ENCODE measurements at places on chromosomes 5 and 9.

- H3K4me1 ChIP-seq: no peaks in the 10 kb centered on the region
- no peaks in the 10 kb centered on the region for H3K27me3 ChIP-seq
- H3K4me3 ChIP-seq: no peak overlapping the region
- no peak overlapping the region for H3K27ac ChIP-seq
- H3K36me3 ChIP-seq: no peaks in the 10 kb centered on the region
Observed at GRCh38 chr5:102341681-102342288, 45.7 kb upstream of the SLCO4C1 start.

DNA sequence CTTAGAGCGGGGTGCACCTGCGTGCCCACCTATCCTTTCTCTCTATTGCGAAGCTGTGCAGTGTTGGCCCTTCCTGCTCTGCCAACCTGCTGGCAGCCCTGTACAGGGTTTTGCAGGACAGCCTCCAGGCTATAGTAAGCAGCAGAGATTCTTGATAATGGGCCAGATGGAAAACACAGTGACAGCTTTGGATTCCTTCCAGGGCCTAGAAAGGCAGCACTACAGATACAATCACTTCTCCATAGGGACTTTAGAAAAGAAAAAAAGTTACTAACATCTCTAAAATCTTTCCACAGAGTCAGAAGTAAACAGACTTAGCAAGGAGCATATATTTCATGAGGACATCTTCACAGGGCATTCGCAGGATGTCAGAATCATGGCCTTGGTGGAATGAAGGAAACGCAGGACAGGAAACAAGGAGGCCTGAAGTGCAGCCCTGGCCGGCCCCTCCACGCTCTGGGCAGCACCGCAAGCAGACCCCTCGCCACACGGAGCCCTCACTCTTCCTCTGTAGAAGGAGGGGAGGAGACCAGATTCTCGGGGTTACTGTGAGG is 172.1 kb upstream of the GAS1 start:
- DNase-seq: no peak
- no peaks in the 10 kb centered on the region for H3K36me3 ChIP-seq
- no peak overlapping the region for H3K4me3 ChIP-seq
- H3K4me1 ChIP-seq: no peaks in the 10 kb centered on the region

DNA sequence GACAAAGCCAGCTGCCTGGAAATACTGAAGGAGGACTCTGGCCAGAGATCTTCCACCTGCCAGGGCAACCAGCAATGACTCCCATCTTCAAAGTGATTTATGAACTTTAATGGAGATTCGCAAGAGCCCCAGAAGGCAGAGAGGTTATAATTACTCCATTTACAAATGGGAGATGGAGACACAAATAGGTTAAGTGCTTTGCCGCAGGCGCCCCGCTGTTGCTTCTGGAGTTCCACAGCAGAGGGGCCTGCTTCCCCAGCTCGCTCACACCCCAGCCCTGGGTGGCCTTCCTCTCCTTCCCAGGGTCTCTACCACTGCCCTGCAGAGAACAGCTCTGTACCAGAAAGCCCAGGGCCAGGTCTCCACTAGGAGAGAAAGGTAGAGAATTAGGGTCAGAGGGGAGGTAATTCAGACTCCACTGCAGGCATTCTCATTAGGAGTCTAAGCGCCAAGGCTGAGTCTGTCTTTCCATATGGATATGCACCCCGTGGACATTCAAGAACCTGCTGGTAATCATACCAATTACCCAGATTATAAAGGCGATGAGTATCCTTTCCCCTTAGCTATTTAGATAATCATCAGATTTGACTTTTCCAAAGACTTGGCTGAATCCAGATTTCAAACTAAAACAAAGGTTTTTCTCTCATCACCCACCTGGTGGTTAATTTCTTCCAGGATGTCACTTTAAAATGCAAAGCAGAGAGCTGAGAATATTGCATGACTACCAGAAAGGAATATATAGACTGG is 157.6 kb upstream of the TUT7 start:
- no peak overlapping the region for H3K4me3 ChIP-seq
- peaks cover 27% of the 10 kb centered on the region for H3K4me1 ChIP-seq
- no peaks in the 10 kb centered on the region for H3K27me3 ChIP-seq
- no peak for DNase-seq

DNA sequence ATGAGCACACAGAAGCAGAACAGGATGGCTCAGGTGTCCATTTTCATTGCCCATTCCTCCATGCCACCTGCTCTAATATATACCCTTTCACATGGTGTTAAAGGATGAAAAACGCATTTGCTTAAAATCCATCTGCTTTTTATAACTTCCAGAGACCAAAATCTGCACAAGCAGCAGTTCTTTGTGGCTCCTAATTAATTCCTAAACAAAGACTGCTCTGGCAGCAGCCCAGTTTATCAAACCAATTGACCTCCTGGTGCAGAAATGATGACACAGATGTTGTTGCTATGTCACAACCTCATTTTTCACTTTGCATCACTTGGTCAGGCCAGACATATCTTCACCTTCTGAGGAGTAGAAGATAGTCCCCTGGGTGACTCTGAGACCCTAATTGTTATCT is 141.2 kb downstream of the ASTN2 start:
- no peak for DNase-seq
- H3K27me3 ChIP-seq: no peaks in the 10 kb centered on the region
- H3K36me3 ChIP-seq: peaks cover 2% of the 10 kb centered on the region
- no peak overlapping the region for H3K27ac ChIP-seq
- peaks cover 23% of the 10 kb centered on the region for H3K4me1 ChIP-seq
- no peak overlapping the region for H3K4me3 ChIP-seq

- peaks cover 24% of the 10 kb centered on the region for H3K27me3 ChIP-seq
- H3K4me1 ChIP-seq: peaks cover 4% of the 10 kb centered on the region
- no peaks in the 10 kb centered on the region for H3K36me3 ChIP-seq
- no peak for DNase-seq
- H3K4me3 ChIP-seq: no peak overlapping the region
Observed at GRCh38 chr5:159560088-159560487, 229.8 kb upstream of the IL12B start.

DNA sequence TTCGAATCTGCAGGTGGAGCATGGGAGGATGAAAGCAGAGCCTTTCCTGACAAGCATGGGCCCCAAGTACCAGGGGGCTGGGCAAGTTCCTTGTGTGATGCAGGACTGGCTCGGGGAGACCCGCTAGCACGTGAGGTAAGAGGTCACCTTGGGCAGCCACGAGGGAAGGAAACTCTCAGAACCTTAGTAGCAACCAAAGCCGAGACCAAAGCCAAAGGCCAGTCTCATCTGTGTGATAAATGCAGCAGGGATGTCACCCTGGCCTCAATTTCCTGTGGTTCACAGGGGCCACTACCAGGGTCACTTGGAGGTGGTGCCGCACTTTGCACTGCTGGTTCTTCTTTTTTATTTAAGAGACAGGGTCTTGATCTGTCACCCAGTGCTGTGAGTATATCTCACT is 39.5 kb downstream of the PRRT1B start:
- no peak overlapping the region for H3K27ac ChIP-seq
- no peak overlapping the region for H3K4me3 ChIP-seq
- no peaks in the 10 kb centered on the region for H3K27me3 ChIP-seq
- H3K36me3 ChIP-seq: peaks cover 7% of the 10 kb centered on the region
- H3K4me1 ChIP-seq: no peaks in the 10 kb centered on the region

DNA sequence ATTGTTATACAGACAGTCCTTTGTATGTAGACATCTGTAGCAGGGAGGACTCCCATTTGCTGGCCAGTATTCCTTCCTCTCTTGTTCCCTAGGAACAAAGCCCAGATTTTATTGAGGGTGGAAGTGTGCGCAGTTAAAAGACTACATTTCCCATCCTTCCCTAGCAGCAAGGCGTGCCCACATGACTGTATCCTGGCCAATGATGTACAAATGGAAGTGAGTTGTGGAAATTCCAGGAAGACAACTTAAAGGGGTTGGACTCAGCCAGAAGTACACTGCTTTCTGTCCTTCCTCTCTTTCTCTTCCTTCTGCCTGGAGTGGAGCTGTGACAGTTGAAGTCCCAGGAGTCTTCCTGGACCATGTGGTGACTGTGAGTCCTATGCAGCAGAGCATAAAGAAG is 89.0 kb downstream of the HRH2 start:
- H3K27ac ChIP-seq: no peak overlapping the region
- no peak for DNase-seq
- no peaks in the 10 kb centered on the region for H3K36me3 ChIP-seq
- no peaks in the 10 kb centered on the region for H3K4me1 ChIP-seq
- H3K27me3 ChIP-seq: peaks cover 11% of the 10 kb centered on the region
- no peak overlapping the region for H3K4me3 ChIP-seq

GRCh38 chr9:121398374-121398773 is 28.3 kb upstream of the STOM start:
- peaks cover 1% of the 10 kb centered on the region for H3K36me3 ChIP-seq
- H3K4me1 ChIP-seq: no peaks in the 10 kb centered on the region
- H3K27ac ChIP-seq: no peak overlapping the region
- H3K4me3 ChIP-seq: no peak overlapping the region
- DNase-seq: no peak
- no peaks in the 10 kb centered on the region for H3K27me3 ChIP-seq

GRCh38 chr9:133470427-133470924 is 8.4 kb downstream of the SLC2A6 start:
- H3K27me3 ChIP-seq: no peaks in the 10 kb centered on the region
- H3K4me3 ChIP-seq: no peak overlapping the region
- no peak for DNase-seq
- no peaks in the 10 kb centered on the region for H3K36me3 ChIP-seq
- H3K4me1 ChIP-seq: no peaks in the 10 kb centered on the region
- no peak overlapping the region for H3K27ac ChIP-seq

GRCh38 chr9:89234205-89235067 is 55.8 kb upstream of the SHC3 start:
- H3K27ac ChIP-seq: no peak overlapping the region
- DNase-seq: no peak
- peaks cover 45% of the 10 kb centered on the region for H3K27me3 ChIP-seq

DNA sequence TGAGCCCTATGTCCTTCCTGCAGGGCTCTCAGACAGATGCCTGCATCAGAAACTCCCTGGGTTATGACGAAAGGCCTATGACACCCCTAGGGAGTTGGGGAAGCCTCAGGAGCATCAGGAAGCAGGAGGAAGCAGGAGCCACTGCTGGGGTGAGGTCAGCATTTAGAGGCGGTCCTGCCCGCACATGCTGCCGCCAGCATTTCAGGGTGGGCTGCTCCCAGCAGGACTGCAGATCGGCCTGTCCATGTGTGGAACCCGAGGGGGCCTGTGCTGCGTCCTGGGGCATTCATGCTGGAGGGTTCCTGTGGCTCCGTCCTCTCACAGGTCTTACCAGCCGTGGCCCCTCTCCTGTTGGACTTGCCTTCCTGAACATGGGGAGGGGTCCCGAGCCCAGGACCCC is 6.9 kb downstream of the NKD2 start:
- H3K36me3 ChIP-seq: no peaks in the 10 kb centered on the region
- no peak for DNase-seq
- H3K27me3 ChIP-seq: no peaks in the 10 kb centered on the region
- H3K4me1 ChIP-seq: peaks cover 9% of the 10 kb centered on the region
- H3K4me3 ChIP-seq: no peak overlapping the region

- DNase-seq: no peak
- no peaks in the 10 kb centered on the region for H3K27me3 ChIP-seq
- H3K4me1 ChIP-seq: no peaks in the 10 kb centered on the region
Observed at GRCh38 chr5:164721116-164721515, 1215.7 kb downstream of the MAT2B start.

DNA sequence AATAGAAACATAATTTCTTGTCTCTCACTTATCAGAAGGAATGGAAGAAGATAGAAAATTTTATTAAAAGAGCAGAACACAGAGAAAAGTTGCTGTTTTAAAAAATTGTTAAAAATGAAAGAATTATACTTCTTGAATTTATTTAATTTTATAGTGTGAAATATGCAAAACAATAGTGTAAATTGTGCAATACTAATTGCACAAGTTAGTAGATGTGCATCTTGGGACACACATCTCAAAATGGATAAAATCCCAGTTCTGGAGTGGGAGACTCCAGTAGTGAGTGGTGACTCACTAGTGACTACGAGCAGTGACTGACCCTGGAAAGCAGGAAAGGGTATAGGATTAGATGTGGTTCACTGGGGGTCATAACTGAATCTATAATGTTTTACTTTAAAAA is 223.2 kb downstream of the MSX2 start:
- no peak overlapping the region for H3K4me3 ChIP-seq
- peaks cover 2% of the 10 kb centered on the region for H3K4me1 ChIP-seq
- H3K27me3 ChIP-seq: peaks cover 24% of the 10 kb centered on the region
- H3K36me3 ChIP-seq: no peaks in the 10 kb centered on the region
- DNase-seq: no peak

DNA sequence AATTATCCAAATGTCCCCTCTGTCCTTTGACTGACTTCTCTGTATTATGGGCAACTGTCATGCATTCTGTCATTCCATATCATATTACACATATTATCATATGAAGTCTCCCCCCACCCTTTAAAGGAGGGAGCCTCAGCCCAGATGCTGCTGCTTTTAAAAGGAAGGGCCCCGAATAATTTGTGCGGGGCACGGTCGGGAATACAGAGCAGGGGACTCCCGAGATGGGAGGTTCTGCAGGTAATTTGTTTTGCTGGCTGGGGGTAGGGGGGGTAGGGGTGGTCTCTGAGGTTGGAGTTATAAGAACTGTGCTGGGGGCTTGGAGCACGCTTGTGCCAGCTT is 10.1 kb upstream of the LHX2 start:
- no peak overlapping the region for H3K27ac ChIP-seq
- H3K4me3 ChIP-seq: no peak overlapping the region
- H3K36me3 ChIP-seq: no peaks in the 10 kb centered on the region
- no peak for DNase-seq
- peaks cover 92% of the 10 kb centered on the region for H3K27me3 ChIP-seq
- H3K4me1 ChIP-seq: peaks cover 8% of the 10 kb centered on the region

- DNase-seq: no peak
- H3K27me3 ChIP-seq: no peaks in the 10 kb centered on the region
- H3K27ac ChIP-seq: no peak overlapping the region
- no peaks in the 10 kb centered on the region for H3K36me3 ChIP-seq
- no peak overlapping the region for H3K4me3 ChIP-seq
Observed at GRCh38 chr9:90256345-90256744, 386.3 kb downstream of the DIRAS2 start.

DNA sequence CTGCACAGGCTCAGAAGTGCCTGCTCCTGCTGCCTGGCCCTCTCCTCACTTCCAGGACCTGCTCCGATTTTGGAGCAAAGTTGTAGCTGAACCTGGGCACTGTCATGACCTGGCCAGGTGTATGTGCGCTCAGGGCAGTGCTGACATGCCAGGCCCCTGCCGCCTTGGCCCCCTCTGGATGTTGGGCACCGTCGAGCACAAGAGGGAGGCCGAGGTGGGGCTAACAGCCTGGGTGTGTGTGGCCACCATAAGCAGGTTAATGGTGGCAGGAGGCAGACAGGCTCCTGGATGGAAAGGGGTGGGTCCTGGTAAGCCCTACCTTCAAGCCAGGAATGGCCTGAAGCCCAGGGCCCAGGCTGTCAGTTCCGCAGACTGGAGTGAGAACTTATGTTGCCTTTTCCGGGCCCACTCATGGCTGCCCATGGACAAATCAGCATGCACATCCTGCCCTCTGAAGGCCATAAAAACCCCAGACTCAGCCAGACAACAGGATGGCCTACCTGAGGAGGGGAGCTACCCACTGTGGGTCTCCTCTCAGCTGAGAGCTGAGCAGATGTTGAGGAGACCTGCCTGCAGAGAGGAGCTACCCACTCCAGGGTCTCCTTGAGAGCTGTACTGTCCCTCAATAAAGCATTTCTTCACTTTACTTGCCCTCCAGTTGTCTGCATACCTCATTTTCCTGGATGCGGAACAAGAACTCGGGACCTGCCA is 66.2 kb downstream of the NACC2 start:
- H3K36me3 ChIP-seq: peaks cover 8% of the 10 kb centered on the region
- no peak overlapping the region for H3K4me3 ChIP-seq
